Stimulated activated CD4-positive, alpha-beta T cell treated with anti-CD3 and anti-CD28 coated beads, Interleukin-15, amount 100 ng/mL, for 48 hours (primary cell): ENCODE measurements at places on chromosomes 3 and 15.

DNA sequence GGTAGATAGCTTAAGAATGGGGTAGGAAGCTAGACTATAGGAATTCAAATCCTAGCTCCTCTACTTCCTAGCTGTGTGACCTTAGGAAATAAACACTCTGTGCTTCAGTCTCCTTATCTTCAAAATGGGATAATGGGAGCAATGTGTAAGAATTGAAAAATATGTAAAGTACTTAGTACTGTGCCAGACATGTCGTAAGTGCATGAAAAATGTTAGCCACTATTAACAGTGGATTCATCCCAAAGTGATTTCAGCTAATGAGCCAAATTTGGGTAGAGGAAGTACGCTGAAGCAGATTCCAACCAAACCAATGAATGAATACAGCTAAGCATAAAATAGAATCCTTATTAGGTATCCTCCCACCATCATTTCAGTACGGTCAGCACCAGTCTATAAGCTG lies 192.1 kb downstream of the RORA start:
- DNase-seq, result no peak

DNA sequence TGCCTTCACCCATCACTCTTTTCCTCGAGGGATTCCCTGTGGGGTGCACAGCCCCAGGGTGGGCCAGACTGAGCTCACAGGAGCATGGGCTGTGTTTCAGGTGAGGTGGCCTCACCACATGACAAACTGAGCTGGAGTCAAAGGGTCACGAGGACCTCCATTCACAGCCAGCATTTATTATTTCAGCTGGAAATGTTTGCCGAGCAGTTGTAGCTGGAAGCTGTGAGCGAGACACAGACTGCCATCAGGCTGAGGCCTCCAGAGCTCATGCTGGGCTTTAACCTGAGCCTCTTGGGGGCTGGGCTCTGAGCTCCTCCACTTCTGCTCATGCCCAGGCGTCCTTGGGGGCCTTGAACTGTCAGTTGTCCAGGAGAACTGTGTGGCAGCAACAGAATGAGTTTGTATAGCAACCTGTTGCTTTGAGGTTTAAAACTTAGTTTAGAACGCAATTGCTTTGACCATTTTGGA lies 57.5 kb downstream of the FLNB start:
- DNase-seq, result no peak

DNA sequence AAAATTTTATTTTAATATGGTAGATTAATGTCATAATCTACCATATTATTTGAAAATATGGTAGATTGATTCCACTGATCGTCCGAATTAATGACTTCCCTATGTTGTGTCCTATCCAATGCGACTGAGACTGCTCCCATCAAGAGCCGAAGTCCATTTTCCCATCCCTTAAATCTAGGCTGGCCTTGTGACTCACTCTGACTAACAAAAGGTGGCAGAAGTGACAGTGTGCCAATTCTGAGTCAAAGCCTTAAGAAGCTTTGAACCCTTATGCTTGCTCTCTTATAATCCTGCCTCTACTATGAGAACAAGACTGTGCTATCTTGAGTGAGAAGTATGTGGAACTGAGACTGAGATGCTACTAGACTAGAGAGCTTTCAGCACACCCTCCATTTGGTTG lies 387.2 kb downstream of the ROBO1 start:
- no peak for DNase-seq

GRCh38 chr3:19446687-19447086 lies 298.4 kb downstream of the KCNH8 start:
- DNase-seq, result no peak

DNA sequence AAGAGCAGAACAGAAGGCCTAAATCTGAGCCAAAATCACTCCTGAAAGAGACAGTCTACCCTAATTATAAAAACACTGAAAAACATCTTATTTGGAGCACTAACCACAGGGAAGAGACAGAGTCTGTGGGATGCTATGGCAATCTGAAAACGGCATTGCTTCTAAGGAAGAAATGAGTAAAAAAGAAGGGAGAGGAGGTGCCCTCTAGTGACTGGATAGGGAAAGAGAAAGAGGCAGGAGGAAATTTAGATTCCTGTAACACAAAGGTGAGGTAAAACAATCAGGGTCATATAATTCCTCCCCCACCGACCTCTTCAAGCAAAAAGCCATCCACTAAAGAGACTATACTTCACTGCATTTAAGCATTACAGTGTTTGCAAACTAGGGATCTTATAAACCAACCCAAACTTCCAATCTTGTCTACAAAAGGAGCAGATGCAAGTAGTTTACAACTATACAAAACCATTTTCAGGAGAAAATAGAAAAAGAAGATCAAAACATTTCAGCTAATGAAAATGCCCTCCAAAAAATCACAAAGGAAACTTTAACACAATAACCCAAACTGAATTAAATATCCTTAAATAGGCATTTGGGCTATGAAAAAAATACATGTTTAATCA lies 32.6 kb downstream of the HACD2 start:
- no peak for DNase-seq

DNA sequence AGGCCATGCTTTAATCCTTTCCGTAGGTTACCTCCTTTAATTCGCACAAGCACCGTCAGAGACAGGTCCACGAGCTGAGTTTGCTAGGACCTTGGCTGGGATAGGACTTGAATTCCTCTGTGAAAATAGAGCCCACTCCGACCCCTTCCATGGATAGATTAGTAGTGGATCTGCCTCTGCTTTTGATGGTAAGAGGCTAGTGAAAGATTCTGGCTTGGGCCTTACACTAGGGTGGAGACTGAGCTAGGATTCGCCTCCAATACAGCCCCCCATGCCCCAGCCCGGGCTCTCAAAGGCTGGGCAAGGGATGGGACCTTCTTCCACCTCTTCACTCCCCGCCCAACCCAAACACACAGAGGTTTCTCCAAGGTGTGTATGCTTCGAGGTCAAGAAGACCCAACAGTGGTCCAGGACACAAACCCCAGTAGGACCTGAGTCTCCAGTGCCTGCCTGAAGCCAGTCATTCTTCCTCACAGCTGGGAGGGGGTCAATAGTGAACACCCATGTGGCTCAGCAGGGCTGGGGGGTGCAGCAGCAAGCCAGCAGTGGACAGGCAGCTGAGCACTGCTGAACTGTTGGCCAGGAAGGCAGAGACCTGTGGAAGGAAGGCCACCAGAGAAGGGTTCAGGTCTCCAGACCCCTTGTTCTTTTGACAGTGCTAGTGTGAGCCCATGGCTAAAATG lies 75.7 kb downstream of the SPSB4 start:
- no peak for DNase-seq

- no peak for DNase-seq
Observed at GRCh38 chr3:129106866-129107565, 14.6 kb downstream of the RAB43 start.

DNA sequence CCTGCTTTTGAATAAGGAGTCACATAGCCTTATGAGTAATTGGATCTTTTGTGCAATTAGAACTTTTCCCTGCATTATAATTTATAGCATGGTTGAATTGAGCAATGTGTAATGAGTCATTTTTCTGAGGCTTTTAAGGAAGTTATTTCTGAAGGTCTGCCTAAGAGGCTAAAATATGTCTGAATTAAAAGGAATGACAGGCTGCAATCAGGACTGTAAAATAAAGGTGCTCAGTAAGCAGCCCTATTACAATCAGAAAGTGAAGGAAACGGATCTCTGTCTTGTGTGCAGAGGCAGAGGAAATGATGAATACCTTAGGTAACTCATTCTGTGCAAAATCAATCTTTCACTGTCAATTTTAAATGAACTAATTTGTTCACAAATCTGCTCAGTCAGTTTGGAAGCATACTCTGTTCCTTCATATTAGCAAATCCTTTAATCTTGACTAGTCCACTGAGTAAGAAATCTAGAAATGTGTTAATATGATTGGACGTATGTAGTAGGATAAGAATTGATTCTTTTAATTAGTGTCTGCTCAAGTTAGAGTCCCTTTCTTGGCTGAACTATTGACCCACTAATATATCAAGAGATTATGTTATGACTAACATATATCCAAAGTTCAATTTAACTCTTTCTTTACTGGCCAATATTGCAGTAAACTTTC lies 290.1 kb downstream of the ZIC1 start:
- no peak for DNase-seq

GRCh38 chr15:35115155-35115725 lies 30.1 kb upstream of the NANOGP8 start:
- DNase-seq, result no peak

GRCh38 chr3:192935441-192935840 lies 17.8 kb upstream of the MB21D2 start:
- DNase-seq, result no peak

DNA sequence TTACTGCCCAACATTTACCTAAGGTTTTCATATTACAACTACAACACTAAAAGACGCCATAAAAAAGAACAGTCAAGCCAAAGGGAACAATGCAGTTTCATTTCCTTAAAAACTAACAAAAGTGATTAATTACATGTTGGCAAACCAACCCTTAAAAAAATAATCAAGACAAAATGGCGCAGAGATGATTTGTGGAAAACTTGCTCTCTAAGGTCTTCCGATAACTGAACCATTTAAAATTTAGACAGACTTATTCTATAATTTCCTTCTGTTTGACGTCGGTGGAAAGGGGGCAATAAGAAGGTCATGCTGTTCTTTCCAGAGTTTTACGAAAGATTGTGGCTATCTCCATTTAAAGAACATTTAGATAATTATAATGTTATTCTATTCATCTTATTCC lies 87.6 kb downstream of the RYK start:
- no peak for DNase-seq

DNA sequence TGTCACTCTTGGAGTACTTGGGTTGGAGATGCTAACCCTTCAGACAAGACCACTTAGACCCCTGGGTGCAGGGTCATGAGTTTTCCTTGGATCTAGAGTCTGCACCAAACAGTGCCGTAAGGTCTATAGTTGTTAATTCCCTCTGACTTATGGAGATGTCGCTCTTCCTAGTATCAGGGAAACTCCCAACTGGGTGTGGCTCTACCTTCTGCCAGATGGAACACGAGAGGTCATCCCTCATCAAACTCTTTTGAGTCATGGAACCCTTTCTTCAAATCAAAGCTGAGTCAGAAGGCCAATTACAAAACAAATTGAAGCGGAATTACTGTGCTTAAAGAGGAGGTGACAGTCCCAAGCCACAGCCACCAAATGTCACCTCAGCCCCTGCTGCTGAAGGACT lies 514.9 kb upstream of the PROK2 start:
- DNase-seq, result no peak

DNA sequence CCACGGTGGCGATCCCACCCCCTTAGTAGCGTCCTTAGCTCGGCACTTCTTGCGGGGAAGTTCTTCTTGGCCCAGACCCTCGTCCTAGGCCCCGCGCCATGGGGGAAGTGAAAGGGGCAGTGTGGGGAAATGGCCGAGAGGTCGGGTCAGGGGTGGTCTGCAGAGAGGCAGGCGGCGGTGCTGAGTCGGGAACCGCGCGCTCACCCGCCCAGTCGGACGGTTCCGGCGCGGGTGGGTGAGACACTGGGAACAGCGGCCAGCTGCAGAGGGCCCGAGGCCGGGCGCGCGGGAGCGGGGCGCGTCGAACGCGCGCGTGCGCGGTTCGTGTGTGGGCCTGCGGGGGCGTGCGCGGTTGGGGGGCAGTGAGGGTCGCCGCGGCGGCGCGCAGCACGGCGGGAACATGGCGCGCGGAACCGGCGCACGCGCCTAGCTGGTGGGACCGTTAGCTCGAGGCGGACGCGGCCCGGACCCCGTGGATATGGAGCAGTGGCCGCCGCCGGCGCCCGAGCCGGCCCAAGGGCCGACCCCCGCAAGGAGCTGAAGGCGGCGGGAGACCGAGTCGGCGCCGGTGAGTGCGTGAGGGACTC lies 246.9 kb downstream of the GOLGA6L6 start:
- no peak for DNase-seq

DNA sequence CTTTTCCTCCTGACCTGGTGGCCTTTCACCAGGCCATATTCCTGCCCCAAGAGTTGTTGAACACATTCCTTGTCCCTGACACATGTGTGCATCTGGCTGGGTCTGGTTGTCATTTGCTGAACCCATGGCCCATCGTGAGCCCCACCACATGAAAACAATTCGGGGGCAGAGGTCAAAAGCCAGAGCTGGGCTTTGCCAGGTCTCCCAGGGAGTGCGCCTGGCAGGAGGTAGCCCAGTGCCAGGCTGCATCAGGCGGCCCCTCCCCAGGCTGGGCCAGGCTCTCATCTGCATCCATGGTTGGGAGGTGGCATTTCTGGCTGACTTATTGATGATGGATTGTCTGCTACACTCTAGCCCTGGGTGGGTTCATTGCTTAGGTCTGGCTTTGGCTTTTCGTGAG lies 30.9 kb downstream of the SPSB4 start:
- no peak for DNase-seq

- DNase-seq, result no peak
Observed at GRCh38 chr15:93289941-93290617, 201.1 kb upstream of the RGMA start.

- DNase-seq, result no peak
Observed at GRCh38 chr3:59970376-59970775, 920.6 kb upstream of the CFAP20DC start.

GRCh38 chr3:195113048-195113447 lies 157.9 kb downstream of the XXYLT1 start:
- DNase-seq, result no peak

DNA sequence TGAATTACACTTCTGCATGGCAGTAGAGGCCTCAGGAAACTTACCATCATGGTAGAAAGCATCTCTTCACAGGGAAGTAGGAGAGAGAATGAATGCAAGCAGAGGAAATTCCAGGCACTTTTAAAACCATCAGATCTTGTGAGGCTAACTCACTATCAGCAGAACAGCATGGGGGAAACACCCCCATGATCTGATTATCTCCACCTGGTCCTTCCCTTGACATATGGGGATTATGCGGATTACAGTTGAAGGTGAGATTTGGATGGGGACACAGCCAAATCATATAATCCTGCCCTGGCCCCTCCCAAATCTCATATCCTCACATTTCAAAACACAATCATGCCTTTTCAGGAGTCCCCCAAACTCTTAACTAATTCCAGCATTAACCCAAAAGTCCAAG lies 691.1 kb downstream of the SI start:
- DNase-seq, result no peak

GRCh38 chr3:25447285-25447684 lies 19.2 kb downstream of the RARB start:
- DNase-seq, result no peak

DNA sequence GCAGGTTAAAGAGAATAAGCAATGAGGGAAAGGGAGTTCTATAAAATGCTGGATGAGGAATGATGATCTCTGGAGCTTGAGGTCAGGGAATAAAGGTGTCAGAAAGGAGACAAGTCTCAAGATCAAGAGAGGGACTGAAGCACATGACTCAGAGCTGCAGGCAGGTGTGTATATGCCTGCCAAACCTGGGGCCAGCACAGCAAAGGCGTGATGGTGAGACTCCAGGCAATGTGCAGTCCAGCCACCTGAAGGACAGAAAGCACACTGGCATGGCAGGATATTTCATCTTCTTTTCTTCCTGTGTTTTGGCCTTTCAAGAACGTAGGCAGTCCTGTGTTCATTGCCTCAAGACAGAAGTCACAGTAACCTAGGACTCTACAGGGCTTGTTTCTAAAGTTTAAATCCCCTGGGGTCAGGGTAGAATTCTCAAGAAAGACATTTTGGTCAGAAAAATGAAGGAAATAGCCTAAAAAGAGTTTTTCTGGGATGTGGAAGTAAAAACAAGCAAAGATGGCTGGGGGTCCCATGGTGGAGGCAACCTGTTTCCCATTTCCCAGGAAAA lies 55.5 kb upstream of the TOPAZ1 start:
- no peak for DNase-seq

- no peak for DNase-seq
Observed at GRCh38 chr15:68499620-68500312, 67.8 kb upstream of the ITGA11 start.
